Activated CD4-positive, alpha-beta memory T cell treated with anti-CD3 and anti-CD28 coated beads, Interleukin-2, amount 10 ng/mL, durations not matched to agents 7 days and 5 days (primary cell): ENCODE measurements at places on chromosomes 1 and 21. TPM values are rescaled to one million over a fixed set of nuclear protein-coding genes. Genes with fewer than 3 reads are reported as not detected.

The CYP4A11 gene
- total RNA-seq = not detected

The IARS2 gene
- 54.9 TPM for total RNA-seq

The NIT1 gene
- total RNA-seq = 50.8 TPM

The MINDY1 gene
- 19.9 TPM for total RNA-seq

The BLZF1 gene
- total RNA-seq = 49.3 TPM

The OR2G6 gene
- not detected for total RNA-seq

The TAS1R3 gene
- total RNA-seq = 0.75 TPM

The ZNF695 gene
- 0.63 TPM for total RNA-seq

The EPS15 gene
- 71.8 TPM for total RNA-seq

DNA sequence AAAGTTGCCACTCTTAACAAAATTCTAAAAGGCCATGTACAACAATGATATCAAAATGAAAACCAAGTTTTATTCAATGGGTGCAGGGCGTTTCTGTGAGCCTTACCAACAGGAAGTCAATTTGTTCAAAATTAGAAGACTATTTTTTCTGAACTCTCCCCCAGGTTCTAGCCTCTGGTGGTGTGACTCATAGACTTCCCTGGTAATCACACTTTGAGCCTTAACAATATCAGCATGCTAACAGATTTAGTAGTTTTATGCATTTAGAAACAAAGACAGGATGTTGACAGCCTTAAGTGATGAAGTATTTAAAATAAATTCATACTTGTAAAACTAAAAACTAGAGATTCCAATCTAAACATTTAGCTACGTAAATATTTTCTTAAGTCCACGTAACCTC is 88.4 kb downstream of the LRRC8C start:
- peak; percentile 46 for DNase-seq

DNA sequence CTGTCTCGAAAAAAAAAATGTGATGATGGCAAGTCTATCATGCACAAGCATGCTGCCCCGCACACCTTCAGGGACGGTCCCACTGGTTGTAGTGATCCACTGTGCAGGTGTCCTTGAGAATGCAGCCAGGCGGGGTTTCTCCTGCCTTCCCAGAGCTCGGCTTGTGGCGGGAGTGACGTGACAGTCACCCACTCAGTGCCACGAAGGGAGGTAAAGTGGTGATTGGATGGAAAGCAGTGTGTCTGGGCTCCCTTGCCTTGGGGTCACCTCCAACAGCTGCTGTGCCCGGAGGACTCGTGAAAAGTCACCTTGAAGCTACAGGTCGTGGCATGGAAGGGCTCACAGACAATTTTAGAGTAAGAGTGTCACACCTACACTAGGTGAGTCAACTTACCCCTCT is 33.5 kb upstream of the TRIM17 start:
- no peak for DNase-seq

GRCh38 chr21:43287795-43288755 is 119.3 kb downstream of the CRYAA start:
- DNase-seq = no peak

DNA sequence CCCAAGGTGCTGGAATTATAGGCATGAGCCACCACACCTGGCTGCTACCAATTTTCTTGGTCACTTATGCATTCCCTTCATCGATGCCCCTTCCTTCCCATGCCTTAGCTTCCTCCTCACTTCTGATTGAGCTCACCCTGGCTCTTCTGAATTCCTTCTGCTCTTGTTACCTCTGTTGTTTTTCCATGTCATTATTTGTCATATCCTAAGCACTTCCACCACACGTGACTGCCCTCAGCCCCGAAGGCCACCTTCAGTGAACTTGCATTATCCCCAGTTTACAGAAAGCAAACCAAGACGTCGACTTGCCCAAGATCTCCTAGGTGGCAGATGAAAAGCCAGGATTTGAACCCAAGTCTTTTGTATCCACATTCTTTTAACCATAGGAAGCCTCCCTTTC is 30.7 kb downstream of the CA6 start:
- DNase-seq = no peak

GRCh38 chr1:64995316-64995715 is 29.0 kb upstream of the JAK1 start:
- DNase-seq = no peak

GRCh38 chr1:226748306-226748705 is 9.2 kb upstream of the ITPKB start:
- no peak for DNase-seq

GRCh38 chr1:18957532-18958300 is 1.2 kb upstream of the IFFO2 start:
- DNase-seq = no peak

DNA sequence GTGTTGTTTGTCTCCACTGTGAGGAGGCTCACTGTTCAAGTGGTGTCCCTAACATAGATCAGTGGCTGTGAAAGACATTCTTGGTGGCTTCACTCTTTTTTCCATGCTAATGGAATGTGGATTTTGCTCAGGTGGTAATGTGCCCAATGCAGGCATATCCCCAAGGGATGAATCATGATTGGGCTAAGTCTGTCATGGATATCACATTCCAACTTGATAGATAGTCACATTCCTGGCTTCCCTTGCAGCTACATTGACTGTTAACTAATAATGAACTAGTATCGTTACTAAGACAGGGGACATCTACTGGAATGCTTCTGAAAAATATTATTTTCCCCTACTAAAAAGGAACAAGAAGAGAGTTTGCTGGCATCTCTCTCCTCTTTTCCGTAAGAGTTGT is 86.3 kb upstream of the SOD1 start:
- no peak for DNase-seq

GRCh38 chr1:189351960-189352359 is 1125.7 kb downstream of the BRINP3 start:
- no peak for DNase-seq

- DNase-seq = no peak
Observed at GRCh38 chr1:71049951-71050598, 2.5 kb upstream of the PTGER3 start.

- DNase-seq = no peak
Observed at GRCh38 chr1:214341932-214342331, 61.0 kb downstream of the SMYD2 start.

DNA sequence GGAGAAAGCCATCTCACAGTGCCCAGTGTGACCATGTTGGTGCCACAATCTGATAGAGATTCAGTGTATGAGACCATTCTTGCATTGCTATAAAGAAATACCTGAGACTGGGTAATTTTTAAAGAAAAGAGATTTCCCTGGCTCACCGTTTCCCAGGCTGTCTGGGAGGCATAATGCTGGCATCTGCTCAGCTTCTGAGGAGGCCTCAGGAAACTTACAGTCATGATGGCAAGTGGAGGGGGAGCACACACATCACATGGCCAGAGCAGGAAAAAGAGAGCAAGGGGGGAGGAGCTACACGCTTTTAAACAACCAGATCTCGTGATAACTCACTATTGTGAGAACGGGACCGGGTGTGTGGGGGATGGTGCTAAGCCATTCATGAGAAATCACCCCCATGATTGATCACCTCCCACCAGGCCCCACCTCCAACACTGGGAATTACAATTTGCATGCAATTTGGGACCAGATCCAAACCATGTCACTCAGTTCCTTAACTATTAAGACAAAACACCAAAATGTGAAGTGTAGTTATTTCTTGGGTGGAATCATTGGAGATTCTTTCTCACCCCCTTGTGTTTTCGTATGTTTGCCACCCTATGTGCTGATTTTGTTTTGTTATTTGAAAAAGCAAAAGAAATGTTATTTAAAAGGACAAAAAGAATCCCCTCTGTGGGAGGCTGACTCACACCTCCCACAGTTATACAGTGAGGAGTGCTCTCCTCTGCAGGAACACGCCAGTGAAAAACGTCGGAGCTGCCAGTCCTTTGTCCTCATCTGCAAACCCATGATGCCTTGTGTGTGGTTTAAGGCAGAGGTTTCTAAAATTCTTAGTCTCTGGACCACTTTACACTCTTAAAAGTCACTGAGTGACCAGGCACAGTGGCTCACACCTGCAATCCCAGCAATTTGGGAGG is 46.9 kb upstream of the IFNLR1 start:
- no peak for DNase-seq

GRCh38 chr1:186618401-186619170 is 61.6 kb downstream of the PTGS2 start:
- peak; percentile 63 for DNase-seq

DNA sequence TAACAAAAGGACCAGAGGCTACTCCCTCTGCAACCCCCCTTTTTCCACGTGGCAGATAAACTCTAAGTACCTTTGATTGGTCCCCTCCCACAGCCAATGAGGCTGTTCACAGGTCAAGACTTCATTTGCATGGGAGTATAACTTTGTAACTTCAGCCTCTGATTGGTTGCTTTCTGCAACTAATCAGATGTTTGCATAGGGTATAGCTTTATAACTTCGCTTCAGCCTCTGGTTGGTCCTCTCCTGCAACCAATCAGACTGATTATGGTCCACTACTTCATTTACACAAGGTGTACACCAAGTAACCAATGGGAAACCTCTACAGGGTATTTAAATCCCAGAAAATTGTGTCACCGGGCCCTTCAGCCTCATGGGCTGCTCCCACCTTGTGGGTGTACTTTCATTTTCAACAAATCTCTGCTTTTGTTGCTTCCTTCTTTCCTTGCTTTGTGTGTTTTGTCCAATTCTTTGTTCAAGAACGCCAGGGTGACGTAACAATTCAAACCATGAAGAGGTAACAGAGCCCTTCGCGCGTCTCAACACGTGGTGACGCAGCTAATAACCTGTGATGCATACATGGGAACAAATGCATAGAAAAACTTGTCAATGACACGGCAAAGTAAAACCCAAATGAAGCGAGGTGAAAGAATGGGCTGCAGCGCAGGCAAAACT is 47.2 kb downstream of the VPS26C start:
- DNase-seq = peak; percentile 24

DNA sequence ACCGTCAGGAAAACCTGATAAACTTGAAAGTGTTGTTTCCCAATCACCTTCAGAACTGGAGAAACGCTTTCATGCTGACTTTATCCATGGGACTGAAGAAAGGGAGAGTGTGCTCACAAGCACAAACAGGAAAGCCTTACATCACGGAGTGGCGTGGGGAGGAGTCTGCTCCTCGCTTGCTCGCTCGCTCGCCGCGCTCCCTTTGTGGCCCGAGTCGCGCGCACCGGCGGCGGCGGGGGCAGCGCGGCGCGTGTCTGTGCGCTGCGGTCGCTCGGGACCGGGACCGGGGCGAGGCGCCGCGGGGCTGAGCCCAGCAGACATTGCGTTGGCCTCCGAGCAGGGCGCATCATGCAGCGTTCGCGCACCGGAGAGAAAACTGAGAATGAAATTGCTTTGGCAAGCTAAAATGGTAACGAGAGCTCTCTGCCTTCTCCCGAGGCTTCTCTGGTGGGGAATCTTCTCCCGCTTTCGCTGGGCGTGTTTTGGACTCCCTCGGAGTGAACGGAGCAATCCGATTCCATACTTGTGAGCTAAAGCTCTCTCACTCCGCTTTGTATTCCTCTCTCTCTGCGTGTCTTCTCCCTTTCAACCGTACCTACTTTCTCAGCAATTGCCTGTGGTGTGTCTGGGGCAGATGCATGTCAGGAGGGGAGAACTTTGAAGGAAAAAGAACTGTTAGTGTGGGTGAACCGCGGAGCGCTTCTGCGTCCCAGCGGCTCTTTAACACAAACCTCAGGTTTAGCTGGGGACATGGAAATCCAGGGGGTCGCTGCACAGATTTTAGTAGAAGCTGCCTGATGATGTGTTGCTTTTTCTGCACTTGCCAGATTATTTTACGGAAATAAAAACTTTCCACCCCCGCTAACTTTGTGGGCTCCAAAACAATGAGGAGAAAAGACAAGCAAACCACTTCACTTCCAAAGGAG is at the start of gene RGL1:
RGL1 (plus strand) TSS at position 205 of the 926 bp plus-strand sequence; CDS start at position 383, 178 bp downstream.
- peak; percentile 41 for DNase-seq

DNA sequence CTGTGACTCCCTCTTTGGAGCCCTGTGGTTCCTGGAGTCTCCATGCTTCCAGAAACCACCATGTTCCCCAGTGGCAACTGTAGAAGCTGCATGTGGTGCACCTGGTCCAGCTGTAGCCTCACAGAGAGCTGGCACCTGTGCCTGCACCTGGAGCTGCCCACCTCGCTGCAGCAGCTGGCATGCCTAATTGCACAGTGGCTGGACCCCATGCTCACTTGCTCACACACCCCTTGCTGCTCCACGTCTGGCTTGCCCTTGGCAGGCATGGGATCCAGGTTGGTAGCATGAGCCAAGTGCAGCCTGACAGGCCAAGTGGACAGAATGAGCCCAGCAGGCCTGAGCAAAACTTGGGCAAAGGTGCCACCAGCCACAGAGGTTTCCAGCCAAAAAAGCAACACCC is 680.1 kb downstream of the MATN1 start:
- DNase-seq = no peak

DNA sequence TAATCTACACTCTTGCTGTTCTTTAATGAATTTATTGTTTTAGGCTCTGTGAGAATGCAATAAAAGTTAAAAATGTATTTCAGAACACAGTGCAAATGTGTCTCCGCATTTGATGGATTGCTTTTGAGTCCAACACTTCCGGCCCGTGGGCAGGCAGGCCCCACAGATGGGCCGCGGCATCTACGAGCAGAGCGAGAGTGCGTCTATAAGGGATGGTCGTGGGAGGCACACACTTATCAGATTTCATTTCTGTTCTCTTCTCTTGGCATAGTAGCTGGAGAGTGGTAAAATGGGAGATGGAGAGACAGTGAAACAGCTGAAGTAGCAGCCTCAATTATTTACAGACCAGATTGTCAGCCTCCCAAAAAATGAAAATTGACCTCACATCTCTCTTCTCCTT is 134.2 kb downstream of the NAV1 start:
- no peak for DNase-seq

DNA sequence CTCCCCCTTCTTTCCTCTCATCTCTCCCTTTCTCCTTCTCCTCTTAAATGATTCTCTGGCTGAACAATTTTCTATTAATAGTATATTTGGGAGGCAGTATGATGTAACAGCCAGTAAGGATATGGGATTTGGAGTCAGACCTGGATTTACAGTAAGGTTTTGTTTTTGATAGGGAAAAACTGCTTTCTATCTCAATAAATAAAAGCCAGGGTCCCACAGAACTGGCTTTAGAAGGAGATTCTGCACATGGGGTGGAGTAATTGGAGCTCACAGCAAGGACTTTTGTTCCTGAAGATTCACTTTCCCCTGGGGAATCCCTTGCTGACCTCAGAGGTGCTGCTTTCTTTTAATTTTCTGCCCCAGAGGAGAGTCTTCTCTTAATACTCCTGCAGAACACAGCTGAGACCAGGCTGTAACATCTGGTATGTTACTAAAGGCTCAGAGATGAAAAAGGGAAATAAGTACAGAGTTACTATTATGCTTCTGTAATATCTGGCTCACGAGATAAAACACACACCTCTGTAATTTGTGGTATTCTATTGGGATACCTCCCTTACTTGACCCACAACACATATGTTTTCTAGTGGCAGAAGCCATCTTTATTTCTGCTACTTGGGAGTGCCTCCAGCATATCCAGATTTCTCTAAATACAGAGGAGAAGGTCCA is 13.4 kb downstream of the EPB41 start:
- DNase-seq = no peak

- no peak for DNase-seq
Observed at GRCh38 chr1:175400766-175401165, 208.2 kb upstream of the KIAA0040 start.

GRCh38 chr1:14486401-14487201 is 111.9 kb upstream of the KAZN start:
- DNase-seq = no peak

DNA sequence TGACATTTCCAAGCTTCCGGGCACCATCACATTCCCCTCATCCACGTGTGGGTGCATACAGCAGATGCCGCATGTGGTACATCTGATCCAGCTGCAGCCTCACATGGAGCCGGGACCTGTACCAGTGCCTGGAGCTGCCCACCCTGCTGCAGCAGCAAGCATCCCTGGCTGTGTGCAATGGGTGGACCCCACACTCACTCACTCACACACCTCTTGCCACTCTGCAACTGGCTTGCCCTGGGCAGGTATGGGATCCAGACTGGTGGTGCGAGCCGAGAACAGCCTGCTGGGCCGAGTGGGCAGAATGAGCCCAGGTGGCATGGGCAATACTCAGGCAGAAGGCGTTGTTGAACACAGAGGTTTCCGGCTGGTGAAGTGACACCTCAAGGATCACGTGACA is 75.0 kb downstream of the DPYD start:
- no peak for DNase-seq
